ENCODE measurements at places on chromosomes 2 and 18. TPM values are rescaled to one million over a fixed set of nuclear protein-coding genes. Genes with fewer than 3 reads are reported as not detected.

DNA sequence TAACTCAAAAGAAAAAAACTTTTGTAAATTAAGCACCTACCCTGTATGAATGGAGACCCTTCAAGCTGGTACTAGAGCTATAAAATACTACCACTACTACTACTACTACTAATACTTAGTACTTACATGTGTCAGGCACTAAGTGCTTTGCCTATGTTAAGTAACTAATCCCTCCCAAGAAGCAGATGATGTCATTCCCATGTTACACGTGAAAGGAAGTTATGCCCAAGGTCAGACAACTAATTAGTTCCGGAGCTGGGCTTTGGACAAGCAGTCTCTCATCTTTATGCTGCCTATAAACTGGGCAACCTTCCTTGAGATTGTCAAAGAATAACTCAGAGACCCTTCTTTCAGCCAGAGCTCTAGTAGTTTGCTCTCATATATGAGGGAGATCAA is 13.9 kb upstream of the ATP6V1B1 start:
- DNase-seq, result no peak

FEV gene
- total RNA-seq, result 2.9 TPM

CFC1 gene
- total RNA-seq, result 0.44 TPM

DNA sequence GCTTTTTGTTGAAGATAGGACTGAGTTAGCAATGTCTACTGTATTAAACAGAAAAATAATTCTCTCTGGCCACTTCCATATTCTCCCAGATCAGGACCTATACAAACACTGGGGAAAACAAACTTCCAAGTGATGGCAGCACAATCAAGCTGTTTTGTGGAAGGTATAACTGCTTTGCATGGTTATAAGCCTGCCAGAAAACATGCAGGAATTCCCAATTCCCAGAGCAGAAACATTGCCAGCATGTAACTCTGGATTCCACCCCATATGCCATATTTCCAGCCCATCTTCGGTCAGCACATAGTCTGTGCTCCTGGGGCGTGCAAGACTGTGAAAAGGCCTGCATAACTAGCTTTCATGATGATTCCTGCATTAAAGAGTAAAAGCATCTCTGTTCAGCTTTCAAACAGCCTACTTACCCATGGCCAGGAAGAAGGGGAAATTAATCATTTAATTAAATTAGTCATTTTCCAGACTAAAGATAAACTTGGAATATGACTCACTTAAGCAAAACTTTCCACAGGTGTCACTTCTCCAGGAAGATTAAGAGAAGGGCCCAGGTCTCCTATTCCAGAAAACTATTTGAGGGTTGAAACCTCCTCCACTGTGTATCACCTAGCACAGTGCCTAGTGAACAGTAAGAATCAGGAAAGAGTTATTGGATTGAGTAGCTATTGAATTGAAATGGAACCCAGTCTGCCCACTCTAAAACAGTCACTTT is 280.5 kb downstream of the NRXN1 start:
- DNase-seq, result no peak

IHH gene
- total RNA-seq, result 82.2 TPM

DNA sequence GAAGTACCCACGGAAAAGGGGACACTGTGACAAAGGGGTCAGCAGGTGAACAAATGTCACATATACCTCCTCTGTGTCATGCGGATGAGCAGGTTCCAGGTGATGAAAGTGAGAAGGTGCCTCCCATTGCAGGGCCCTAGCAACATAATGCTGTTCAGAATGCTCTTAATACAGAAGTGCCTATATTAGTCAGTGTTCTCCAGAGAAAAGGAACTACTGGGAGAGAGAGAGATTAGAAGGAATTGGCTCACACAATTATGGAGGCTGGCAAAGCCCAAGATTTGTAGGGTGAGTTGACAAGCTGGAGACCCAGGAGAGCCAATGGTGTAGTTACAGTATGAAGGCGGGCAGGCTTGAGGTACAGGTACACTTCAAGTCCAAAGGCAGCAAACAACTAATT is 98.1 kb upstream of the CDC42EP3 start:
- no peak for DNase-seq

GRCh38 chr2:156397229-156397628 is 39.0 kb upstream of the GPD2 start:
- no peak for DNase-seq

- DNase-seq, result peak; percentile 70
Observed at GRCh38 chr2:74849228-74849892, 15.4 kb downstream of the HK2 start.

DNA sequence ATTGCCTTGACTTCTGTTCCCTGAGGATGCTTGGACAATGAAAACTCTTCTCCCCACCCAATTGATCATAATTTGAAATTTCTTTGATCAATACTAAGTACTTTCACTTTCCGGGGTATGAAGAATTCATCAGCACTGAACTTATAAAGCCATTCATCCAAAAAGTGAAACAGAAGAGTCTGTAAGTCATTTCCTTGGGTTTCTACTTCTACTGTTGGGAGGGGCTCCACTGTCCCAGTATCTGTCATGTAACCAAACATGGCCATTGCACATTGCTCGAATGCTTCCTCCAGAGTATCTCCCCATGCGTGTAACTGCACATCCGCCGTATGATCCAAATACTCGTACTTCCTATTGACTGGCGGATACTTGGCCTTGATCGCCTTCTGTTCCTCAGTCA is 30.3 kb downstream of the NCL start:
- no peak for DNase-seq

DNA sequence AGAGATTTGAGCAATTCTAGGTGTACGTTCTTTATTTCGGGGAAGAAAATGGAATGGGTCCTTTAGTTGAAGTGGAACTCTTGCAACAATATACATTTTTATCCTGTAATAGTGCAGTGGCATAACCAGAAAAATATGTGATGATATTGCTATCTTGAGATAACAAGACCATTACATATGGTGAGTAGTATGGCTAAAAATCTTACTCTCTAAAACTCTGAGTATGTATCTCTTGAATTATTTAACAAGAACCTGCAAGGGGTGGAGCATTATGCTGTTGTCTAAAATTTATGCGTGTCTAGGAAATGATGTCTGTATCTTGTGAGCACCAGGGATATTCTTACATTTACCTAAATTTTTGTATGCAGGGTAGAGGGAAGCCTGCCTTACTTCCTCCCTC is 68.4 kb upstream of the SLC4A10 start:
- no peak for DNase-seq

DNA sequence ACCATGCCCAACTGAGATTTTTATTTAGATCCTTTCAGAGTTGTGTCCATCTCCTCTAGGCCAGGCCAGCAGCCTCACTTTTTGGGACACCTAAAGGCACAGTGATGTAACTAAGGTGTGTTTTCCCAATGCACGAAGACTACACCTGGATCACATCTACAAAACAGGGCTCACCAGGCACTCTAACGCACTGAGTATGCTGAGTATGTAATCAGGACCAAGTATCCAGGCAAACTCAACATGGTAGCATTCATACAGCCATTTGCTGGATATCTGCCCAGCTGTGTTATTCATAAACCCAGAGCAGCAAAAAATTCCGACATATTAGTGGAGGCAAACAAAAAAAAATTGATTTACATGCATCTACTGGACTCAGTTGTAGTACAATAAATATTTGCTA is 33.8 kb downstream of the LPIN2 start:
- no peak for DNase-seq

DNA sequence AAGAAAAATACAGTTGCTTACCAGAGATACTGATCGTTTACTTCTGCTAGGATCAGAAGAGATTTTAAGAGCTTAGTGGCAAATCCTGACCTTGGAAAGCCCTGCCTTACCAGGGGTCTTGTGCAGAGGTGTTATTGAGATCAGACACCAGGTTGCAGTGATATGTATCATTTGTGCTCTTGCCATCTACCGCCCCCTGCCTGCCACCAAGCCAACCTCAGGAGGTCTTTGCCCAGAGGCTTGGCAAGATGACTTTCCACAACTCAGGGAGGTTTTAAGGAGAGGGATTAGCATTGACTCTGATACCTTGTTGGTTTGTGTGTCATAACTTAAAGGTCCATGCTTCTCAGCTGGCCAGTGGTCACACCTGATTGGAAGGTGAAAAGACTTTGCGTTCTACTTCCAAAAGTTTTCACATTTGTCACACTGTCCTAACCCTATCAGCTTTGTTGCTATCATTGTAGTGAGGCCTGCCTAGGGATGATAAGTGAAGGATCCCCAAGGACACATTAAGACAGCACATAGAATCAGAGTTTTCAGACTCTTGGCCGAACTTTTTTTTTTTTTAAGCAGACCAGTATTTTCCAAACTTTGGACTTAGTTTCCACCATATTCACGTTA is 46.2 kb upstream of the MGAT5 start:
- peak; percentile 71 for DNase-seq

ZSWIM2 gene
- not detected for total RNA-seq

DNA sequence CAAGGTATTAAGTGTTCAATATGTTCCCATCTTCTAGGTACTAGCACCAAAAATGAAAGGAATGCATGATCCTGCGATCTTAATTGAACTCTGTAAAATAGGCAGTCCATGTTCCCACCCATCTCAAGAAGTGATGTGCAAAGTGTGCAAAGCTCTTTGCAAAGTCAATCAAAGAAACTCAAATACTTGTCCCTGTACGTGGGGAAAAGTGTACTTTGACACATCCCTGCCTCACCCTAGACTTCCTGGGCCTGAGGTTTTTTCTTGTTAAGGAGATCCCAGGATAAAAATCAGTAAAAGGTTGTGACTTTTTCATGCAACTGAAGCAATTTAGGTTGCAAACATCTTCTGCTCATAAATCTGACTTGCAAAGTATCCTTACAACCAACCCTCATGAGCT is 25.3 kb downstream of the HNRNPA3 start:
- DNase-seq, result no peak

- DNase-seq, result no peak
Observed at GRCh38 chr2:104707056-104707455, 146.9 kb upstream of the POU3F3 start.

GRCh38 chr18:43932140-43932539 is 654.9 kb upstream of the SYT4 start:
- DNase-seq, result no peak

DNA sequence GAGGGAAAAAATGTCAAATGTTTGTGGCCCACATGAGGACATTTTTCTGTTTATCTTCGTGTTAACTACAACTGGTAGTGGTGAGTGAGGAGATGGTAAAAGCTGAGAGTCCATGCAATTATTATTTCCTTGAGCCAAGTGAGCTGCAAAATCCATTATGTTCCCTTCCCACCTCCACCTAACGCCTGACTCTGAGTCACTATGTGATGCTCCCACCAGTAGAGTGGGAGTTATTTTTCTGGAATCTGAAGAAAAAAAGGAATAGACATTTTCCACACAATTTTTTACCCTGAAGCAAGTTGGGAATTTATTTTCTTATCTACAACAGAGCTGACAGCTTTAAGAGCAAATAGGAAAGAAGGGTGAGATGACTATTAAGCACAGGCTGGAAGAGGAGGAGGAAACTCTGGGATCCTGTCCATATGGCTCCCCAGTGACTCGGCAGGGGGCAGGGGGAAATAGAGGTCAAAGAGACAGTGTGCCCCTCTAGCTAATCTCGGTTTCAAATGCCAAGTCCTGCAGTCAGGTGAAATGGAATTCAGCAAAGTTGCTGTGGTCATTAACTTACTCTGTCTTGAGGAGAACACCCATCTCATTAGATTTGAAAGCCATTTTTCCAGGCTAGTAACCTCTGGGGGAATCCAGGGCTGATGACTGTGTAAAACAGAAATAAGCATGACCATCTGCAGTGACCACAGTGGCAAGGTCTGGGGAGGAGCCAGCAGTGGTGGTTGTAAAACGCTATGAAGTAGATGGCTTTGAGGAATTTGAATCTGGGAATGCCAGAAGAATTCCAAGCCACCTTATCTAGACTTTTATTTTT is 463.9 kb downstream of the STK39 start:
- no peak for DNase-seq

DNA sequence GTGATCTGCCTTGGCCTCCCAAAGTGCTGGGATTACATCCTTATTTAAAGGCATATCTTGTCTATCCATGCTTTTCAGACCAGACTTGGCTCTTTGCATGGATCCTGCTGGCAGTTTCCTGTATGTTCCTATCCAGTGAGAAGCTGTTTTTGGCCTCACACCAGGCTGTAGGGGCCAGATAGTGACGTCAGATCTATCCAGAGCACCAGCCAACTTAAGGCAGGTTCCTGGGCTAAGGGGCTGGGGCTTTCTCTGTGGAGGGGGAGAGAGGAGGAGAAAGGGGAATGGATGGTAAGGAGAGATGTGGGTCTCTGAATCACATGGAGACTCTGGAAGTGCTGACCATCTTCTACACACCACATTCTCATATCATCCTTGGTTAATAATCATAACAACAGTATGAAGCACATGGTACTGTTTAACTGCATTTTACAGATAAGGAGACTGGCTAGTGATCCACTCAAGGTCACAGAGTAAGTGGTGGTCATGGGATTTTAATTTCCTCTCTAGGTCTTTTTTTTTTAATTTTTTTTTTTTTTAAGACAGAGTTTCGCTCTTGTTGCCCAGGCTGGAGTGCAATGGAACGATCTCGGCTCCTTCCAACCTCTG is 2.0 kb upstream of the FAM117B start:
- DNase-seq, result no peak

GRCh38 chr2:64652231-64653108 is 1.2 kb downstream of the SERTAD2 start:
- DNase-seq, result peak; percentile 70

DNA sequence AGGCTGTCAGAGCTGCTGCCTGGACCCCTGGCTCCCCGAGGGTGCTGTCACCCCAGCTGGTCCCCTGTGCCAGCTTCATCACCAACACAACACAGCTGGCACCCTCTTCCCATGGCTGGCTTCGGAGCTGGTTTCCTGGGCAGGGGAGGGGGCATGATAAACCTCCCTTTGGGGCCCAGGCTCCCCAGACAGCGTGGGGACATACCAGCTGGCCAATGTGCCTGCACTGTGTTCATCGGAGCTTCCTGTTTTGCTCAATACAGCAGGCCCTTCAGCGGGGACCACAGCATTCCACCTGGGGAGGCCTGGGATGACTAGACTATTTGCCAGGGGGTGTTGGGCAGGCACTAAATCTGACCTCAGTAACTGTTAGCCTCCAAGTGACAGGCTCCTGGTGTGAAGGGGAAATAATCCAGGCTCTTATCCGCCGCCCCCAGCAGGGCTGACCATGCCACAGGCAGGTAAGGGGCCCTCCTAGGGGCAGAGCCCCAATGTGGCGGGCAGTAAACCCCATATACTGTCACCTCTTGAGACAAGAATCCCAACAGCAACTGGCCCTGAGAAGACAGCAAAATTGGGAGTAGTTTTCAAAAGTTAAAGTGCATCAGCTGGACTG is 44.6 kb downstream of the EMX1 start:
- DNase-seq, result no peak

VWC2L gene
- not detected for total RNA-seq

DNA sequence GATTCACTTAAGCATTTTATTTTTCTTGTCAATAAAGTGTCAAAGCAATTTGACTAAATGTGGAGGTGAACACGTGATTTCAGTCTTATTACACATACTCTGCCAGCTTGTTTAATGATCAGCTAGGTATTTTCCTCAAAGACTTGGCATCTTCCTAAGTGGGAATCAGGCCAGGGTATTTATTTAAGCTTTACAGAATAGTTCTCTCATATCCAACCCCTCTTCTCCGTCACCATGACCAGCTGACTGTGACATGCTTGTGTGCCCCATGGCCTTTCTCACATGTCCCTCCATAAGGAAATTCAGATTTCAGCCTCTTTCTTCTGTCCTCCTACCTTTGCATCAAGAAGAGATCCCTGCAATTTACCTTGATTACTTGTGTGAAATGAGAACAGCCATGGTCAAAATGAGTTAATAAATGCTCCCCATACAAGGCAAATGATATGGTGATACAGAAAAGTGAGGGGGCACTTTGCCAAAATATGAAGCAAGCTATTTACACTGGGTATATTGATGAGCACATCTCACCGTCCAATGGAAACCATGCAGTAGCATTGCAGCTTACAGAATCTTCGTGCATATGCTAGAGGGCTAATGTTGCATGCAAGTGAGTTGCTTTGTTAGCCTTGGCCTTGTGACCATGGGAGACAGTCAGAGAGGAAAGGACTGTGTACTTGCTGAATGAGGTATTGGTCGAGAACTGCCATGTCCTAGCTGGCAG is 202.2 kb downstream of the RNF152 start:
- DNase-seq, result peak; percentile 30

Measured in colonic mucosa (tissue), 4 donors.